Tibial nerve (tissue), 4 donors: ENCODE measurements at places on chromosomes 5 and 9. TPM values are rescaled to one million over a fixed set of nuclear protein-coding genes. Genes with fewer than 3 reads are reported as not detected.

DNA sequence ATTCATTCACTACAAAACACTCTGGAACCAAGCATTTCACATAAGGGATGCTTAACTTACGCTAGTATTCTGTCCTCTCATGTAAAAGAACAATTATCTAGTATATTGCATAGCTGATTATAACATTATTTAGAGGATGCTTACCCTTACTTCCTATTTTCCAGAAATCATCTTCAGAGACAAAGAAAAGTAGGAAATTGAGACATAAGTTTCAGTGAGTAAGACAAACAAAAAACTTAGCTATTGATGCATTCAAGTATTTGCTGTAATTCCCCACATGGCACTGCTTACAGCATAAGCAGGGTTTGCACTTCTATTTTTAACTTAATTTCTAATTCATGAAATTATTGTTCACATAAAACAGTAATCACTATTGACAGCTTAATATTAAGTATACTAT is 104.8 kb upstream of the SREK1 start:
- no peaks in the 10 kb centered on the region for H3K4me1 ChIP-seq
- H3K27me3 ChIP-seq = no peaks in the 10 kb centered on the region
- peaks cover 46% of the 10 kb centered on the region for H3K36me3 ChIP-seq

The CCL28 gene
- 7.5 TPM for total RNA-seq

The LCP2 gene
- 41.9 TPM for total RNA-seq

The SPAAR gene
- 9.6 TPM for total RNA-seq

GRCh38 chr5:168304349-168304748 is 12.9 kb downstream of the WWC1 start:
- no peak overlapping the region for H3K27ac ChIP-seq
- no peaks in the 10 kb centered on the region for H3K4me1 ChIP-seq
- DNase-seq = no peak
- no peaks in the 10 kb centered on the region for H3K27me3 ChIP-seq

- DNase-seq = no peak
- H3K27me3 ChIP-seq = peaks cover 100% of the 10 kb centered on the region
- H3K36me3 ChIP-seq = no peaks in the 10 kb centered on the region
- no peak overlapping the region for H3K4me3 ChIP-seq
- no peaks in the 10 kb centered on the region for H3K4me1 ChIP-seq
- H3K27ac ChIP-seq = no peak overlapping the region
These were observed 3.3 kb downstream of the TLX3 start for GRCh38 chr5:171312129-171312974.

- H3K36me3 ChIP-seq = no peaks in the 10 kb centered on the region
- no peak overlapping the region for H3K4me3 ChIP-seq
These were observed 84.0 kb downstream of the ACER2 start for GRCh38 chr9:19492775-19493173.

GRCh38 chr5:153342487-153342886 is 148.0 kb upstream of the GRIA1 start:
- H3K4me1 ChIP-seq = no peaks in the 10 kb centered on the region
- no peaks in the 10 kb centered on the region for H3K36me3 ChIP-seq
- H3K27ac ChIP-seq = no peak overlapping the region

- no peak overlapping the region for H3K4me3 ChIP-seq
- no peaks in the 10 kb centered on the region for H3K4me1 ChIP-seq
- no peak overlapping the region for H3K27ac ChIP-seq
- H3K36me3 ChIP-seq = no peaks in the 10 kb centered on the region
These were observed 227.8 kb downstream of the NSG2 start for GRCh38 chr5:174273325-174273724.

DNA sequence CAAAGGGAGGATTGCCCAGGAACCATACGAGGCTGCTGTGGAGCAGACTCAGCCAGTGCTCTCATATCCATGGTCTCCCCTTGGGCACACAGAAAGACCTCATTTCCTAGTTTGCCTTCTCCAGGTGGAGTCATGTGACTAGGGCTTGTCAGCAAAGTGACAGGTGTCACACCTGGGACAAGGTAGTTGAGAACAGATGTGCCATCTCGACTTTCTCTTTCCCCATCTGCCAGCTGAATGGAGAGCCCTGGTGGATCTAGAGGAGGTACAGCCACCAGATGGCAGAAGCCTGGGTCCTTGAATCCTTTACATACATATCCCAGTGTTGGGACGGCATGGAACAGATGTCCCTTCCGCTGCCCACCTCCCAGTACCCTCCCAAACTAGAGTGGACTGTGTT is 42.9 kb upstream of the ALDOB start:
- H3K4me1 ChIP-seq = no peaks in the 10 kb centered on the region
- H3K4me3 ChIP-seq = no peak overlapping the region
- DNase-seq = no peak
- H3K36me3 ChIP-seq = no peaks in the 10 kb centered on the region

The RPS23 gene
- total RNA-seq = 2,213 TPM

The ELOVL7 gene
- total RNA-seq = 18.2 TPM

GRCh38 chr9:21324047-21324446 is 11.2 kb downstream of the KLHL9 start:
- no peak for DNase-seq
- H3K4me1 ChIP-seq = no peaks in the 10 kb centered on the region
- H3K27me3 ChIP-seq = no peaks in the 10 kb centered on the region
- H3K27ac ChIP-seq = no peak overlapping the region

GRCh38 chr9:33349743-33350142 is 52.6 kb downstream of the AQP7 start:
- no peak overlapping the region for H3K4me3 ChIP-seq
- H3K36me3 ChIP-seq = peaks cover 9% of the 10 kb centered on the region
- DNase-seq = no peak
- H3K27me3 ChIP-seq = no peaks in the 10 kb centered on the region
- no peak overlapping the region for H3K27ac ChIP-seq
- no peaks in the 10 kb centered on the region for H3K4me1 ChIP-seq

DNA sequence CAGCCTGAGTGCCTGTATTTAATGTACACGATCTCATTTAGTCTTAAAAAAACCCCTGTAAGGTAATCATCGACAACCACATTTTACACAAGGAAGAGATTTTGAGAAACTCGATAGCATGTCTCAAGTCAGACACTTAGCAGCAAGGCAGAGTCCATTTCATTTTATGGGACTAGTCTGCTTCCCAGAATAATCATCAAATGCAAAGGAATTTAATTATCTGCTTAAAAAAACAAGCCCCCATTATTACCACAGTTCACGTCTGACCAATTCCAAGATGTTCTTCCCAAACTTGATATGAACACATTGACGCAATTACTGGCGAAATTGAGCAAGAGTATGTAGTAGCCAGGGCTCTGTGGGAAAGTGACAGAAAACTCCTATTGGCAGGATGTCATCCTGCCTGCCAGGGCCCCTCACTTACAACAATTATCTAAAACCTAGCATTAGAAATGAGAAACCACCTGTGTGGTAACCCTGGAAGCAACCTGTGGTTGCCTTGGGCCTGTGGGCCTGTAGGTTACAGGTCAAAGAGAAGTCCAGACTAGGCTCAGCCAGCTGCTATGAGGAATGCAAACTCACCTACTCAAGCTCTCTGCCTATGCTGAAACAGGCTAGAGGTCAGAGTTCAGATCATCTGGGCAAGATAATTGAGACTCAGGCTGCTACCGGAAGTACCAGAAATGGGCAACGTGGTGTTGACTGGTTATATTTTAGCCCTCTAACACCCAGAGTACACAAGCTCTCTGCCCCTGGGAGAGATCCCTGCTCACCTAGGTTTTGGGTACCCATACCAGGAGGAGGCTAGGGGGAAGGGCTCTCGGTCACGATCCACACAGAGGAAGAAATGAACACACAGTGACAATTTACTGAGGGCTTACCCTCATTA is 1.6 kb downstream of the B4GALT1 start:
- peak overlapping the region; percentile 98 for H3K27ac ChIP-seq
- DNase-seq = no peak
- H3K36me3 ChIP-seq = no peaks in the 10 kb centered on the region
- H3K4me3 ChIP-seq = peak overlapping the region; percentile 99
- H3K4me1 ChIP-seq = peaks cover 2% of the 10 kb centered on the region

The ZNF883 gene
- 0.84 TPM for total RNA-seq

GRCh38 chr5:156706631-156707030 is 143.5 kb upstream of the PPP1R2B start:
- no peak overlapping the region for H3K27ac ChIP-seq
- no peaks in the 10 kb centered on the region for H3K36me3 ChIP-seq
- H3K4me3 ChIP-seq = no peak overlapping the region
- no peaks in the 10 kb centered on the region for H3K4me1 ChIP-seq

The PRXL2C gene
- total RNA-seq = 52.7 TPM

The OGN gene
- total RNA-seq = 33.9 TPM

The ADAMTSL1 gene
- 24.3 TPM for total RNA-seq

The SLC36A2 gene
- total RNA-seq = 13.4 TPM

The SPATA31C1 gene
- not detected for total RNA-seq

DNA sequence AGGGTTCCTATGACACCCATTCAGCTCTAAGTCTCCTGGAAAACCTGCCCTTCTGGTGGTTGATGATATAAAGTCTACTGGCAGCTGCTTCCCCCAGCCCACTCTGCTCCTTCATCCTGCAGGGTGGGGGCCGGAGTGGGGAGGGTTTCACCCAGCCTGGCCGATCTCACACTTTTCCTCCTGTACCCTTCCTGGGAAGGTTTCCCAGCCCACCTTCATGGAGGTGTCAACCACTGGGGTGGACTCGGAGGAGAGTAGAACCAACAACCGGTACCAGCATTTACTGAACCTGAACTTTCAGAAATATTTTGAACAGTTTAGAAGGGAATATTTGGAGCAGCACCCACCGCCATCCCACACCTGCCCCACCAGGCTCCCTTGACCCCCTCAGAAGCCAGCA is 30.4 kb downstream of the ROR2 start:
- H3K36me3 ChIP-seq = no peaks in the 10 kb centered on the region
- no peak for DNase-seq
- no peak overlapping the region for H3K4me3 ChIP-seq
- no peak overlapping the region for H3K27ac ChIP-seq

The ACOT12 gene
- total RNA-seq = 1.7 TPM

DNA sequence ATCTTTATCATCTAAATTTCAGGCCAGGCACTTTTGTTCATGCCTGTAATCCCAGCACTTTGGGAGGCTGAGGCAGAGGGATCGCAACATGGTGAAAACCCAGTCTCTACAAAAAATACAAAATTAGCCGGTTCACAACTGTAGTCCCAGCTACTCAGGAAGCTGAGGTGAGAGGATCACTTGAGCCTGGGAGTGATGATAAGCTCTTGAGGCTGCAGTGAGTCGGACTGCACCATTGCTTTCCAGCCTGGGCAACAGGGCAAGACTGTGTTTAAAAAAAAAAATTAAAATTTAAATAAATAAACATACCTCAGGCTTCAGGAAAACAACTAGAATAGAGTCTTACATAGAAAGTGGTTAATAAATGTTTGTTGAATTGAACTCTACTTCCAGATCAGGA is 147.4 kb downstream of the AGTPBP1 start:
- H3K27ac ChIP-seq = no peak overlapping the region
- H3K4me3 ChIP-seq = no peak overlapping the region
- H3K36me3 ChIP-seq = no peaks in the 10 kb centered on the region
- H3K4me1 ChIP-seq = no peaks in the 10 kb centered on the region

- H3K27me3 ChIP-seq = no peaks in the 10 kb centered on the region
- H3K4me1 ChIP-seq = no peaks in the 10 kb centered on the region
- peak overlapping the region; percentile 55 for H3K27ac ChIP-seq
These were observed 15.7 kb downstream of the LVRN start for GRCh38 chr5:115977988-115978387.

- H3K4me1 ChIP-seq = no peaks in the 10 kb centered on the region
- H3K27me3 ChIP-seq = no peaks in the 10 kb centered on the region
- no peak overlapping the region for H3K4me3 ChIP-seq
- no peak for DNase-seq
- H3K36me3 ChIP-seq = no peaks in the 10 kb centered on the region
These were observed 18.7 kb downstream of the RASGRF2 start for GRCh38 chr5:80978772-80979317.

DNA sequence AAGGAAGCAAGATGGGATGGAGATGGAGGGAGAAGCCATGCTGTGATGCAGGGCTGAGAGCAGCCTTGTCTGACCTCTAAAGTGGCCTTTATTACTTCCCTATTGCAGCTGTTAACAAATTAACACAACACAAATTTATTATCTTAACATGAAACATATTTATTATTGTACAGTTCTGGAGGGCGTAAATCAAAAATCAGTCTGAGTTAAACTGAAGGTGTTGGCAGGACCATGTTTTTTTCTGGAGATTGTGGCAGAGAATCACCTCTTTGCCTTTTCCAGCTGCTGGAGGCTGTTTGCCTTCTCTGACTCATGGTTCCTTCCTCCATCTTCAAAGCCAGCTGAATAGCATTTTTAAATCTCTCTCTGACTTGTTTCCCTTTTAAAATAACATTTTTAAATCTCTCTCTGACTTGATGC is 7.2 kb upstream of the MCC start:
- no peaks in the 10 kb centered on the region for H3K36me3 ChIP-seq
- no peak overlapping the region for H3K4me3 ChIP-seq
- no peaks in the 10 kb centered on the region for H3K4me1 ChIP-seq
- H3K27me3 ChIP-seq = peaks cover 7% of the 10 kb centered on the region
- H3K27ac ChIP-seq = no peak overlapping the region

GRCh38 chr9:136531904-136532798 is 13.7 kb downstream of the NOTCH1 start:
- no peak for DNase-seq
- no peaks in the 10 kb centered on the region for H3K36me3 ChIP-seq
- peak overlapping the region; percentile 24 for H3K27ac ChIP-seq
- H3K4me1 ChIP-seq = peaks cover 90% of the 10 kb centered on the region

The DNAH5 gene
- total RNA-seq = 0.39 TPM

DNA sequence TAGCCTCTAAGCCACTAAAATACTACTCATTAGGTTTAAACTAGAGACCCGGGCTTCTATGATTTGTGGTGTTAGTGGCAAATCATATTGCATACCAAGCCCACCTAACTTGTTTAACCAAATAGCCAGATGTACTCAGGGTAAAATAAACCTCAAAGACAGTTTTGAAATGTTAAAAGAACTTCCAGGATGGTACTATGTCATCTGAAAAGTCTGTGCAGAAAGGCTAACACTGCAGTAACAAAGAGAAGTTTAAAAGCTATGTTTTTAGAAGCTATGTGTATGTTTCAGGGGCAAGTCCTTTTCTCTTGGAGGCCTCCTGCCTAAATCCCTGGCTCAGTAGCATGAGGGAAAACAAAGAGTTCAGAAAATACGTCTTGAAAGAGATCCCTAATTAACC is 84.9 kb upstream of the IL7R start:
- H3K4me3 ChIP-seq = no peak overlapping the region
- DNase-seq = no peak

DNA sequence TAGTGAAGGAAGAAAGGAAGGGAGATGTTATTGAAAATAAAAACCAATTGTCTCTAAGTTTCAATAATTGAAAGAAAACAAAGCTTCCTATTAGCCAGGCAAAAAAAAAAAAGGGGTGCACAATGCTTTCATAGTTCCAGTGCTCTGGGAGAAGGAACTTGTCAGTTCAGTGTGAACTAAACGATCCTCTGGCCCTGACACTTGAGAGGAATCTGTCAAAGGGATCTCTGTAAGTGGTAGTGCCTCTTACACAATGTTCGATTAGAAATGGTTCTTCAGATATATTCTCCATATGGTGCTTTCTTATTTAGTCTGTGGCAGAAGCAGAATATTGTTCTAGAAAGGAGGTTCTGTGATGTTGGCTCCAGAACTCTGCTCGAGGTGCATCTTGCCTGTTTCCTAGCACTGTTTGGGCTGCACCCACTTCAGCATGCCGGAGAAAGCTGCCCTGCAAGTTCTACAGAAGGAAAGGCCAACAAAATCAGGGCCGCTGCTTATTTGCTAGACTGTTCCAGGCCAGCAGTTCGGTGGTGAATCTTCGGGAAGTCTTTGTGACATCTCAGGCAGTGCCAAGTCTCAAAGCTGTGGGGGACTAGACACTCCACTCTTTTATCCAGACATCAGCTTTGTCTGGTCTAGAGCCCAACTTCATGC is 90.9 kb downstream of the PIK3R1 start:
- no peaks in the 10 kb centered on the region for H3K27me3 ChIP-seq
- H3K36me3 ChIP-seq = no peaks in the 10 kb centered on the region
- H3K27ac ChIP-seq = no peak overlapping the region
- no peak overlapping the region for H3K4me3 ChIP-seq
- no peak for DNase-seq
